HAP-1 (cell line): ENCODE measurements at places on chromosomes 6 and 20.

DNA sequence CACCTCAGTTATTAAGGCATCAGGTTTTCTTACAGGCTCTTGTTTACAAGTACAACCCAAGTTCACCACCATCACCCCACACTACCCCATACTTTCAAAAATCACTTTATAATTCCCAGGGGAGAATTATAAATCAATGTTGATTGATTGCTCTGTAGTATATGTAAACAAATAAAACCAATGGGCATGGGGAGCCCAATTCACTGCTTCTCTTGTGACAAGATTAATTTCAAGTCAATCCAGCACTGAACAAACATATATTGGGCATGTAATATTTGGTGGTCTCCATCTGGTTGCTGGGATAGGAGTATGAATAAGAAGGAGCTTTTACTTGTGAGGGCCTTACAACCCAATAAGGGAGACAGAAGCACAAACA is 95.8 kb downstream of the CLVS2 start:
- no peak for DNase-seq

DNA sequence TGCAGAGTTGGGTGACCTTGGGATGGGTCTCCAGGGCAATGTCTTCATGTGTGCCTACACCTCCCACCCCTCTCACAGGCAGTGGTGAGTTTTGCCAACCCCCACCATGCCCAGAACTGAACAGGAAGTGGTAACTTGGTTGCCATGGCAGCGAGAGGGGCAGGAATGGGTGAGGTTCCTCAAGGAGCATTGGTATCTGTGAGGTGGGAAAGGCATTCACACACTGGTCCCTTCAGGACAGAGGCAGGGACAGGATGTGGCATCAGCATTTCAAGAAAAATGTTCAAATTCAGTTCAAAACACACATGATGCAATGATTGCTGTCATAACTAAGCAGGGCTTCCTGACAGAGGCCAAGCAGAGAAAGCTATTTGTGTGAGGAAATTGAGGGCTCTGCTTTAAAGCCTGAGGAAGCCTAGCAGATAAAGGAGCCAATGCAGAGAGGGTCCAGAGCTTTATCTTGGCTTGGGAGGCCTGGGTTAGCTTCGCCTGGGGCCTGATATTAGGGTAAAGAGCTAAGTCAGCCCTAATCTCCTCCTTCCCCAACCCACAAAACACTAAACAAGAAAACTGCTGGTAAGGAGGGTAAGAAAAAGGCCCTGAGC is 551 bp downstream of the TREML2 start:
- DNase-seq, result no peak

GRCh38 chr6:3422435-3423070 is 34.3 kb downstream of the SLC22A23 start:
- no peak for DNase-seq

DNA sequence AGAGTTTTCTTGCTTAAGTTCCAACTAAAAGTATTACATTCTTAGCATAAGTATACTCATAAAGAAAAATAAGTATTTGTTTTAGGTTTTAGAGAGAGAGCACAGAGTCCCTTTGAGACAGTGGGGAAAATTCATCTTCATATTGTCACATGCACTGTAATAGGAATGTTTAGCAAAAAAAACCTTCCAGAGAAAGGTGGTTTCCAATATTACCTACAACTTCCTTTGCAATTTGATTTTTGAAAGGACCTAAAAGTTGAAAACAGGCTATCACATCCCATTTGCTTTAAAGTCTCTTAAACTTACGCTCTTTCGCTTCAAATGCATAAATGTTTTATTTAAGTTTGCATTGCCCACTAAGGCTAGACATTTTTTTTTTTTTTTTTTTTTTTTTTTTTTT is 86.4 kb downstream of the OPRM1 start:
- no peak for DNase-seq

- no peak for DNase-seq
These were observed 15.5 kb downstream of the TXNDC5 start for GRCh38 chr6:7895125-7895423.

GRCh38 chr6:143570147-143570853 is 58.8 kb upstream of the FUCA2 start:
- DNase-seq, result no peak

GRCh38 chr20:35448788-35449373 is 6.5 kb upstream of the CEP250 start:
- DNase-seq, result no peak

DNA sequence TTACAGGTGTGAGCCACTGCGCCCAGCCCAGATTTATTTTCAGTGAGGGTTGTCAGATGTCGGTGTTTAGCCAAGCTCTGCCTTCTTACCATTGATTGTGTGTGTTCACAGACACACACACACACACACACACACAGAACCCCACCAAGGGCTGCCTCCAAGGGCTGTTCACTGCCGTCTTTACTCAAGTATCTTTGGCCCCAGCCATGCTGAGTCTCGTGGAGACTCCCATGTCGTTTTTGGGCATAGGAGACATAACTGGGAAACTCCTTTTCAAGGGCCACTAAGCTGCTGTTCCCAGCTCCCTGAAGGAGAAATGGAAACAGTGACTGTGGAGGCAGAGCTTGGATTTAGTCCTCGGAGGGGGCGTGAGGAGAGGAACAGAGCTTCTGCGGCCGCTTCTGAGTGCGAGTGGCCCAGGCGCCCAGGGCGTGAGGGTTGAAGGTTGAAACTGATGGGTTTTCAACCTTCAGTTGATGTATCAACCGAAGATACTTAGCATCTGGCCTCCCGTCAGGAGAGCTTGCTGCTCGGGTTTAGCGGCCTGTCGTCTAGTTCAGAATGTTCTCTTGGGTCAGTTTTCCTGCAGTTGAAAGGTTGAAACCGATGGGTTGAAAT is 243.6 kb downstream of the TTLL2 start:
- no peak for DNase-seq

DNA sequence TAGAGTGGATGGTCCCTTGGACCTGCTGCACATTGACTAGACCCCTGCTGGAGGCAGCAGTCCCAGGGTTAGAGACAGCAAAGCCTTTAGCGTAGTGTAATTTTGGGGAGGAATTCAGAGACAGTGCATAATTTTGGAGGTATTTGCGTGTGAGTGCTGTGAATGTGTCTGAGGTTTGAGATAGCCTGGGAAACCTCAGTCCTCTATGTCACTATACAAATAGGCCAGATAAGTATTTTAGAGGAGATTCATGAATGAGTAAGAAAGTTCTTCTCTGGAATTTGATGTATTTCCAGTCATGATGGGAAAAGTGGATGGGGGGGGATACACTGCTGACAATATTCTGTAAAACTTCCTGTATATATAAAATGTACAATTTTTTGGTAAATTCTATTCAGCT is 25.8 kb upstream of the MTRF1L start:
- DNase-seq, result no peak

DNA sequence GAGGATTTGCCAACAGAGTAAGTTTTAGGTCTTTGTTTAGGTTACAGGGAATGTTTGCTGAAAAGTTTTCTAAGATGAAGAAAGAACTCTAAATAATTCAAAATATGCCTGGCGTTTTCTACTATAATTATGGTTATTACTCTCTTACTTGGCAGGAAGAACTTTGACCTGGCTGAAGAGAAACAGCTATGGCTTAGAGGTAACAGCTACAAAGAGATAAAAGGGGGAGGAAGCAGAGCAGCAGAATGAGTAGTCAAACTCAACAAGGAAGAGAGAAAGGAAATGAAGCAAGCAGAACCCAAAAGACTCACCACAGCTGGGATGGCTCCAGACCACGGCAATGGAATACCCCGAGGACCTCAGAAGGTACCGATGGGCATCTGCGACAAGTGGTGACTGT is 95.6 kb downstream of the KIF16B start:
- DNase-seq, result no peak

- no peak for DNase-seq
These were observed 73.2 kb downstream of the QRSL1 start for GRCh38 chr6:106702451-106703110.

DNA sequence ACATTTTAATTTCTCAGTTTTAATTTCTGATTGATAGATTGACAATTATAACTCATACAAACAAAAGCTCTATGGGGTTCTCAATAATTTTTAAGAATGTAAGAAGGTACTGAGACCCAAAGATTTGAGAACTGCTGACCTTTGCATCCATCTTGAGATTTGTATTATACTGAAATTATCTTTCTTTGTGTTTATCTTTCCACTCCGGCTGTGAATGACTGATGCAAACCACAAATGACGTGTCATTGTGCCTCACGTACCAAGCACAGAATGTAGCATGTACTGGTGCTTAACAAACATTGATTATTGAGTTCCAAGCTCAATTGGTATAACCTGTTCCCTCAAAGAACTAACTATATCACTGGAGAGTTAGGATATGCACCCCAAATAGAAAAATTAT is 152.1 kb upstream of the SMLR1 start:
- DNase-seq, result no peak

DNA sequence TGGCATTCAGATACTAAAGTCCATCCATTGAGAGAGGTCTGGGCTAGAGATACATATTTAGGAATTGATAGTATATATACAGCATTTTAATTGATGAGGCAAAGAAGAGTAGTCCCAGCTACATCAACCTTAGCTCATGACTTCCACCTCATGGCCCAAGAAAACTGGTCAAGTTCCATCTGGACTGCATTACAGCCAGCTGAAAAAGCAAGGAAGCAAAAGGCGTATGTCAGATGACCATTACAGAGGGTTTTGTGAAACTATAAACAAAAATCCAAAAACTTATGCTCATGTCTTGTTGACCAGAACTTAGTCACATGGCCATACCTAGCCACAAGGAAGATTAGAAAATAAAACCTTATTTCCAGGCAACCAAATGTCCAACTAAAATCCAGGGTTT is 46.8 kb upstream of the RNF146 start:
- DNase-seq, result no peak

DNA sequence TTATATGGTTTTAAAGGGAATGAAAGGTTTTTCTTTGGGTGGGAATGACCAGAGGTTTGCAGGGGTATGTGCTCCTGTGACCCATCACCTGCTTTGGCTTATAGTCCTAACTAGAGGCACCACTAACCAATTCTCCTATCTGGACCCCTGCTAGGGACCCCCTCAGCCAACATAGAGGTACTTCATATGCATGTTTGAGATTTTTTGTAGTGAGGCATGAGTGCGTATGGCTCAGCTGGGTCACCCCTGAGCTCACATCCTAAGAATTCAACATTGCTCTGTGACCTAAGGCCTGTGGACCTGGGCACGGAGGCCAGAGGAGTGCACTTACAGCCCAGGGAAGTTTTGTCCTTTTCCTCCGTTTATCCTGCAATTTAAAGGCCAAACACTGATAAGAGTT is 68.4 kb upstream of the EEF1E1 start:
- no peak for DNase-seq

DNA sequence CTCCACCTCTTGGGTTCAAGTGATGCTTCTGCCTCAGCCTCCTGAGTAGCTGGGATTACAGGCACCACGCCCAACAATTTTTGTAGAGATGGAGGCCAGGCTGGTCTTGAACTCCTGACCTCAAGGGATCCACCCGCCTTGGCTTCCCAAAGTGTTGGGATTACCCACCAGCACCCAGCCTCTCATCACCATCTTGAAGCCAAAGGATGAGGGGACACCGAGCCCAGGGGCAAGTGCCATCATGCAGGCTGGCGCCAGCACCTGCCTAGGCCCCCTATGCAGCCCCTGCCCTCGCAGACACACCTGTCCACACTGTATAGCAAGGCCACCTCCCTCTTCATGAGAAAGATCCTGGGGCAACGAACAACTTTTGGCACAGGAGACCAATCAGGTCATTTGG is 5.3 kb upstream of the RBM38 start:
- no peak for DNase-seq

- DNase-seq, result no peak
These were observed 2.1 kb upstream of the CHRNA4 start for GRCh38 chr20:63363013-63363957.

- DNase-seq, result no peak
These were observed 241.6 kb upstream of the BTBD3 start for GRCh38 chr20:11675920-11676629.
